ENCODE measurements at places on chromosomes 13 and 19.

- no peak for DNase-seq
Measured at GRCh38 chr13:22765547-22765946, 415.2 kb upstream of the SGCG start.

GRCh38 chr19:12782424-12783290 lies 7.3 kb upstream of the HOOK2 start:
- no peak for DNase-seq

GRCh38 chr19:40360708-40361241 lies 12.3 kb downstream of the PLD3 start:
- no peak for DNase-seq

DNA sequence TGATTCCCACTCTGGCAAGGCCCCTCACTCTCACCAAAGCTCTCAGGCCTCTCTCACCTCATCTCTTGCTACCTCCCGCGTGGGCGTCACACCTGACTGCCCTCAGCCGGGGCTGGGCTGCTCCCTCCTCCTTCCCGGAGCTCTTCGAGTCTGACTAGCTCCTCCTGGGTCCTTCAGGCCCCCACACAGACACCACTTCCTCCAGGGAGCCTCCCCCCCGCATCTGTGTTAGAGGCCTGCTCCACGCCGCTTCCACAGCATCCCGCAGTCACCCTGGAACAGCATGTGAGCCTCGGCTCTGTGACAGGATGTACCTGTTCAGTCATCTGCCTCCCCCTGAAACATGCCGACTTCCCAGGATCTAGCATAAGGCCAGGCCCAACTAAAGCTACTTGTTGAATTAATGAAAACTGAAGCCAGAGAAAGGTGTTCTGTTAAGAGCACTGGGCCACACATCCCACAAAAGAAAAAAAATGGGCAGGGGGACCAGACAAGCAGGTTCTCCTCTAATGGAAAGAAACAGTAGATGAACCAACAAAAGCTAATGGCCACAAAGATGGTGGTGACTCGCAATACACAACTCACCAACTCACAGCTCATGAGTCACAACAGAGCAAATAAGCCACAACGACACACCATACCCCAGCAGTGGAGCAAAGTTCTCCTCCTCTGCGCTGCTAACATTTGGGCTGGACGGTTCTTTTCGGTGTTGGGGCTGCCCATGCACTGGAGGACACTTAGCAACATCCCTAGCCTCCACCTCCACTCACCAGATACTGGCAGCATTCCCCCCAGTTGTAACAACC lies 3.0 kb downstream of the PPP6R1 start:
- no peak for DNase-seq

GRCh38 chr13:43676320-43676719 lies 110.5 kb downstream of the ENOX1 start:
- DNase-seq, result no peak

GRCh38 chr13:43698758-43699157 lies 88.0 kb downstream of the ENOX1 start:
- no peak for DNase-seq

GRCh38 chr19:42168206-42168605 lies 36.0 kb upstream of the POU2F2 start:
- DNase-seq, result no peak

GRCh38 chr13:110912651-110913051 lies 2.2 kb downstream of the ANKRD10 start:
- DNase-seq, result no peak

GRCh38 chr13:109182777-109183465 lies 553.5 kb downstream of the MYO16 start:
- DNase-seq, result no peak

GRCh38 chr19:7844405-7844804 lies 14.4 kb downstream of the EVI5L start:
- no peak for DNase-seq

GRCh38 chr13:22960827-22961226 lies 220.0 kb upstream of the SGCG start:
- no peak for DNase-seq

DNA sequence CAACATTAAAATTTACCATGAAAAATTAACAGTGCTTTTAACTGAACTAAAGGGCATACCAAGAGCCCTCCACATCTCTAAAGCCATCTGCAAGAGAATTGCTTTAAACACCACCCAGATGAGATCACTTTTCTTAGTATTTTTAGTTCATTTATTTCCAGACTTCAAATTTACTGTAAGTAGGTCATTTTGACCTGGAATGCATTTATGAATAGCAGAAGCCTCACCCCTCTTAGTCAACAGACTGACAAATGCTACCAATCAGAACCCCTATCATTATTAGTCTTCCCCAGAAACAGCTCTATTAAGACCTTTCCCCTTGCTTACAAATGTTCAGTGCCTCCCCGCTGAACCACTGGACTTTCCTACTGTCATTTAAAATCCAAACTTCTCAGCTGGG lies 27.3 kb downstream of the RUBCNL start:
- no peak for DNase-seq

- no peak for DNase-seq
Measured at GRCh38 chr13:34751044-34751443, 191.0 kb upstream of the NBEA start.

DNA sequence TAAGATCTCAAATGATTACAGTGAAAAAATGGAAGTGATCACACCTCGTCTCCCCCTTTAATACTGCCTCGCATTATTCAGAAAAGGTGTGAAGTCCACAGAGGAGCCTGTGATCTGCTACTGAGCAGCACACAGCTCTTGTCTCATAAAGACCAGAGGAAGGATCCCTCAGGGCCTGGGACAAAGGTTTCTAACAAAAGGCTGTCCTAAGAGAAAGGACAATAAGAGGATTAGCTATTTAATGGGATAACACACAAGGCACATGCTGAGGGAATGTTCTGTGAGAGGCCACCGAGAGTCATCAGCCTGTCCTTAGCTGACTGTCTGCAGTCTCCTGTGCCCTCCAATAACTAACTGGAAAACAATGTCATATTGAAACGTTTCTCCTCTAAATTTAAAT lies 26.7 kb downstream of the EBPL start:
- DNase-seq, result no peak

GRCh38 chr19:33438987-33439781 lies 65.7 kb downstream of the CEBPG start:
- DNase-seq, result no peak

- DNase-seq, result no peak
Measured at GRCh38 chr19:36257520-36257876, 42.6 kb downstream of the ZNF146 start.

DNA sequence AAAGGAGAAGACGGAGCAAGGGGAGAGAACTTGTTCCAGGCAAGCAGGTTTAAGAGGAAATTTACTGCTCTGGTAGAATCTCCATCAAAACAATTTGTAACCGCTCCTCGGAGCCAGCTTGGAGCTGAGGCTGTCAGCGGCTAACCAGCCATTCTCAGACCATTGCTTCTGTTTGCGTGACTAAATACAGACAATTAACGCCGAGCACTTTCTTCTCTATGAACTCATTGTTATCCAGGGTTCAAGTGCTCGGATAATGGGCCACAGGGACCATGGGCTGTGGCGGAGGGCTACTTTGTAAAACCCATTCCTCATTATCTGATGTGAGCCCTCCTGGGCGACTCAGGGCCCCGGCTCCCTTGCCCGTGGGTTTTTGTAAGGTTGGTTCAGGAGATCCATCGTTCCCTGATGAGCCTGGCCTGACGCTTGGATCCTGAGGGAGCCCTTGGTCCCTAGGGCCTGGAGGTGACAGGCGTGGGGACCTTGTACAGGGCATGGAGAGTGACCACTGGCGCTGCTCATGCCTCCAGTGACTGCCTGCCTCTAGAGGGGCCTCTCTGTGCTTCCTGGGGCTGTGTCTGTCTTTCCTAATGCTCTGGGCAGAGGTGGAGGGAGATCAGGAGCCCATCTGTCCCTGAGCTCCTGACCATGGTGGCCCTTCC lies 61.5 kb upstream of the ZNF536 start:
- DNase-seq, result no peak

DNA sequence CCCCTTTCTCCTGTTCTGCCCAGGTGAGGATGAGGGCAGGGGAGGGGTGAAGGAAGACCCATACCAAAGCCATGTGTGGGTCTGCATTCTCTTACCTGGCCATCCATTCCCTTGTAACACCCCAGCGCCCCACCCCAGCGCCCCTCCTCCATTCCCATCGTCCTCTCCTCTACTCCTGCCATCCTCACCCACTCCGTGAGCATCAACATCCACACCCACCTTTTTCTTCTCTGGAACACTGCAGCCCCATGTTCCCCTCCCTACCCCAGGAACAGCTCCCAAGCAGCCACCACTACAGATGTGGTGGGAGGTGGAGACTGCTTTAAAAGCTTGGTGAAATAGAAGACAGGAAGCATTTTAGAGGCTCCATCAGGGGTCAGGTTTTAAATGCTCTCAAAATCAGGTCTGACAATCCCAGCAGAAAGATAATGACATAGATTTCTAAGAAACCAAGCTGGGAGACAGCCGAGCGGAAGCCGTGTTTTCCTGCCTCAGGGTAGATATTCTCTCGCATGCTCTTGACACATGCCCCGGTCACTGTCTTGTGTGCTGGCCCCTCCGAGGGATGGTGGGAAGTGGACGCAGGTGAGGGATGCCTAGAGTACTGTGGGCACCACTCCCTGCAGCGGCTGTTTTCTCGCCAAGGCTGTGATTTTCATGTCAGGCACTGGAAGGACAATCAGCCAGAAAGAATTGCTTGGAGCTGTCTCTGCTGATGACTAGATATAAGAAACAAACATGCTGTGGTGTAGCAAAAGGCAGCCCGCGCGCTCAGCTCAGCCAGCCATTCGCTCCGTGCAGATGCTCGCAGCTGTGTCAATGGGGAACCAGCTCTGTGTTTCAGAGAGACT lies 9.8 kb downstream of the MEDAG start:
- no peak for DNase-seq

DNA sequence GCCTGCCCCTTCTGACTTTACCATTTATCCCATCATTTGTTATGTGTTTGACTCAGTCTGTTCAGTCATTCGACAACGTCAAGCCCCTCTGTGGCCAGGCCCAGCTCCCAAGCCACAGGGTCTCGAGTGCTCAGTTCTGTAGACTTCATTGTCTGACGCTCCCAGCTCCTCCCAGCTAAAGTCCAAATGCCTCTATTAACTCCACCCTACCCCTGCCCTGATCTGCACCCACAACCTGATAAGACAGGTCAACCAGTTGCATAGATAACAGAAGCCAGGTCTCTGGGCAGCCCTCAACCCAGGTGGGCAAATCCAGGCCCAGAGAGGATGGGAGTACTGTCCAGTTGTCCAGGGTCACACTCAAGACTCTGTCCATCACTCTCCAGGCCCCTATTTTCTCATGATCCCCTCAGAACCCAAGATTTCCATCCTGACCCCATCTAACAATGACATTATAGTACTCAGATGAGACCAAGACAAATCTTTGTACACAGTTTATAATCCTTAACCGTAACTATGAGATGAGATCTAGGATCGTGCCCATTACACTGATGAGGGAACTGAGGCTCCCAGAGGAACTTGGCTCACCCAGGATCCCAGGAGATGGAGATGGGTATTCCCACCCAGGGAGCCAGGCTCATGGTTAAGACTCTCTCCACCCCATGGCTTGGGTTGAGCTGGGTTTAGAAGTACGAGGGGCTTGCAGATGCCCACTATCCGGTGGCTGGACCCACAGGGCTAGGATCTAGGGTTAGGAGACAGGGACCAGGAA lies 1.1 kb downstream of the TM6SF2 start:
- no peak for DNase-seq

GRCh38 chr13:113397608-113398425 lies 33.9 kb upstream of the GRTP1 start:
- DNase-seq, result no peak
